ENCODE measurements at places on chromosomes 13 and 19. TPM values are rescaled to one million over a fixed set of nuclear protein-coding genes. Genes with fewer than 3 reads are reported as not detected.

- H3K27ac ChIP-seq = no peak overlapping the region
- peaks cover 2% of the 10 kb centered on the region for H3K4me1 ChIP-seq
These were observed 51.6 kb downstream of the TMEM255B start for GRCh38 chr13:113810640-113811039.

DNA sequence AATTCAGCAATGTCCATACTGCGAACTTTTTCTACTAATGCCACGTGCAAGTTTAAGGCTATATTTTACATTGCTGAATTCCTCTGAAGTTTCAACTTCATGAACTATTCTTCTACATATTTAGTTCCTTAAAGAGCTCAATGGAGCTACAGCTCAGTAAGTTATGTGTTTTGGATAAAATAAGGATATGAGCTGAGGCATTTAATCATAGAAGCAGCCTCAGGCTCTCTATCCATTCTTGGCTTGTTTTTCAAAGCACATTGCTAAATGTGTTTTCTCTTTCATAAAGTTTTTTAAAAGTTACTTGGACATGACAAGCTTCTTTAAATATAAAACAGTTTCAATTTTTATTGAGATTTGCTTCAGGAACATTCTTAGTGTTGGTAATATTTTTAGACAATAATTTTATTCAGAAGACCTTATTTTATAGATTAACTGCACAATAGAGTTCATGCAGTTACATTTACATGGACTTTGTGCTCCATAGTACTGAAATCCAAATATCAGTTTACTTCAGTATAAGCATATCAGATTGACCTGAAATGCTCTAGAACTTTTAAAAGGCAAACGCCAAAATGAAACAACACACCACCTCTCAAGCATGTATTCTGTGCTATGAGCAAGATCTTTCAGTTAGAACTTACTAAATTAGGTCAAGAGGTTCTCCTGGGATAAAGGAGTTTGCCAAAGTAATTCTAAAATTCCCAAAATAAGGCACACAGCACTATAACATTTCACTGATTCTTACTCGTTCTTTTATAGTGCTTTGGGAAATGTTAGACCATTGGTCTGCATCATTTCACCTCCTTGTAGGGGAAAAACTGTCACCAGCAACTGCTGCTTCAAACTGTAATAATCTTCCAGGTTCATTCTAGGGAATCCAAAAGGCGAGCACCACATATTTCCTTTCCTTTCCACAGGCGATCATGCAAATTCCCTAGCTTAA is 275.5 kb downstream of the ENOX1 start:
- no peaks in the 10 kb centered on the region for H3K36me3 ChIP-seq
- no peak for DNase-seq
- H3K4me1 ChIP-seq = no peaks in the 10 kb centered on the region
- H3K27me3 ChIP-seq = peaks cover 2% of the 10 kb centered on the region
- no peak overlapping the region for H3K4me3 ChIP-seq

GRCh38 chr13:30584051-30584731 is 33.5 kb upstream of the USPL1 start:
- no peak overlapping the region for H3K27ac ChIP-seq
- DNase-seq = no peak
- peaks cover 31% of the 10 kb centered on the region for H3K27me3 ChIP-seq
- no peak overlapping the region for H3K4me3 ChIP-seq
- no peaks in the 10 kb centered on the region for H3K36me3 ChIP-seq

DNA sequence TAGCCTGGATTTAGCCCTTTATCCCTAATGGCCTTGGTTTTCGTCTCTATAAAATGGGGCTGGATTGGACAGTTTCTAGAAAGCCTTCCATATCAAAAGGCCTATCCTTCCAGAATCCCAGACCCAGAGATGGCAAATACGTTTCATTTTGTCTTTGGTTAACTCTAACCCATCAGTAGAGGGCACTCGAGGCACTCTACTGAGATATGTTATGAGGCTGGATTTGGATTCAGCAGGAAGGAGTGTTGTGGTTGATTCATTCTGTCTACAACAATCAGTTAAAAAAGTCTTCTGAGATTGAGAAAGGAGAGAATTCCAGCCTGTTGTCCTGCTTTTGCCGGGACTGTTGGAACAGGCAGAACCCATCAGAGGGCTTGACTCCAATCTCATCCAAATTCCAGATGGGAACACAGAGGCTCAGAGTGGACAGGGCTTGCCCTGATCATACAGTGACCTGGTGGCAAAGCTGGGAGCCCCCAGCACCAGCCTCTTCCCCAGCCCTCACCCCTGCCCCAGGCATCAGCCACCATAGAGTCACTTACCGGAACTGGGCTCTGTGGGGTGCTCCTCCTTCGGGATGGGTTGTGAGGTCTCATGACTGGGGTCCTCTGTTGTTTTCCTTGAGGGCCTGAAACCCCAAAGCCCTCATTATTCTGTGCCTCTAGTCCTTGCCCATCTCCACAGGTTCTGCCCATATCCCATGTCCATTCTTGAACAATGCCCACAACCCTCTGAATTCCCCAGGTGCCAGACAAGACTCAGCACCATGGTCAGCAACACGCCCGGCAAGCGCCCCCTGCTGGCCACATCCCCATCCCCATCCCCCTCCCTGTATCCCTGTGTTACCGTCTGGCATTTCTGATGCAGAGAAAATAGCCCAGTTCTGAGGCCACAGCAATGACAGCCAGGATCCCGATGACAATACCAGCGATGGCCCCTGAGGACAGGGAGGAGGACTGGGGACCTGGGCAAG is 12.3 kb upstream of the ZNF180 start:
- H3K27me3 ChIP-seq = no peaks in the 10 kb centered on the region
- H3K4me1 ChIP-seq = no peaks in the 10 kb centered on the region
- H3K36me3 ChIP-seq = no peaks in the 10 kb centered on the region
- peak; percentile 70 for DNase-seq
- H3K27ac ChIP-seq = no peak overlapping the region

The CD177 gene
- not detected for total RNA-seq

DNA sequence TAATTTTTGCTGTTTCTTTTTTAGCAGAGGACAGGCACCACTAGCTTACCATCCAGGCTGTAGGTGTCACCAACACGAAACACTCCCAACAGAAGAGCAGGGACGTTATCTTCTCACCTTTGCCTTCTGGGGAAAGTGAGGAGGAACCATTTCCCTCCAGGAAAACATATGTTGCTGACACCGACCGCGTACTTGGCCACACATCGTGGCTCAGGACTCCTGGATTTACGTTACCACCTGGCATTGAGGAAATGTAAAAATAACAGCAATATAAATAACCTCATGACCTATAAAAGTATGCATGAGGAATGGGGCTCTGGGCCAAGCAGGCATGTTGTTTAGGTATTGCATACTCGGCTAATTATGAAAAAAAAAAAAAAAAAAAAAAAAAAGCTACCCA is 525.1 kb downstream of the MYO16 start:
- H3K36me3 ChIP-seq = no peaks in the 10 kb centered on the region
- DNase-seq = no peak
- peaks cover under 1% of the 10 kb centered on the region for H3K27me3 ChIP-seq

DNA sequence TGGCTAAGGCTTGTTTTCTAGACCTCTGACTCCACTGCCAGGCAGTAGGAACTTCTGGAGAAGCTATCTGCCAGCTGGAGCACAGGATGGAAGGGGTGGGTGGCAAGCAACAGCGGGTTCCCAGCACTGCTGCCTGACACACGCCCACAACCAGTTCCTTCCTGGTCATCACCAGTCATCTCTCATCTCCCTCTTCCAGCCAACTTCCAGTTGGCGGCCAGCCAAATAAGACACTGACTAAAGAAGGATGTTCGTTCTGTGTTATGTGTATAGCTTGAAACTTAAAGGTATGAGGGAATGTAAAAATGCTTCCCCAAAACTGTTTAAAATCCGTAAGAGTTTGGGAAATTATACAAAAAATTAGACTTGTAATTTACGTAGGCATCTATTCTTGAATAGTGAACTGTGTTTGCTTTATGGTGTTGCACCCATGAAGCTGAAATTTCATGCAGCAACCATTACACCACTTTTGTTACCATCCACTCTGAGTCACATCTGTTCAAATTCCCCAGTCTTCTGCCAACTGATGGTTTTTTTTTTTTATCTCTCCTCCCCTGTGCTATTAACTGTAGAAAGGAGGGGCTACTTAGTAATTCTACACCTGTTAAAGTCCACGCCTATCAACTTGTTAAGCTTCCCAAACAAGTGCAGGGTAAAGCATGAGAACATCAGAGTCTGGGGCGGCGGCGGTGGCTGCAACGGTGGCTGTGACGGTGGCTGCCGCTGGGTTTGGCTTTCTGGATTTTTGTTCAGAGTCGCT is 86.2 kb upstream of the FRY start:
- DNase-seq = no peak
- no peaks in the 10 kb centered on the region for H3K36me3 ChIP-seq
- H3K4me1 ChIP-seq = no peaks in the 10 kb centered on the region
- H3K27ac ChIP-seq = no peak overlapping the region
- no peak overlapping the region for H3K4me3 ChIP-seq
- peaks cover 17% of the 10 kb centered on the region for H3K27me3 ChIP-seq

The CD33 gene
- 8.7 TPM for total RNA-seq

Data from activated CD4-positive, alpha-beta T cell treated with anti-CD3 and anti-CD28 coated beads, Interleukin-2, amount 10 ng/mL, durations not matched to agents 24 days and 14 days (primary cell).